ENCODE measurements at places on chromosomes 7 and 10. TPM values are rescaled to one million over a fixed set of nuclear protein-coding genes. Genes with fewer than 3 reads are reported as not detected.

The GOLGA7B gene
- total RNA-seq: 3.6 TPM

The MEIG1 gene
- 0.80 TPM for total RNA-seq

The TFEC gene
- not detected for total RNA-seq

The EEPD1 gene
- total RNA-seq: 56.9 TPM

The FASTK gene
- 80.0 TPM for total RNA-seq

The GIMAP1 gene
- not detected for total RNA-seq

The DRGX gene
- not detected for total RNA-seq

The FAM241B gene
- 17.9 TPM for total RNA-seq

The FAM131B gene
- total RNA-seq: 0.49 TPM

Data from A549 treated with Mapracorat at 1 μM for 4 hours (cell line).